ENCODE measurements at places on chromosomes 3 and 15. TPM values are rescaled to one million over a fixed set of nuclear protein-coding genes. Genes with fewer than 3 reads are reported as not detected.

DNA sequence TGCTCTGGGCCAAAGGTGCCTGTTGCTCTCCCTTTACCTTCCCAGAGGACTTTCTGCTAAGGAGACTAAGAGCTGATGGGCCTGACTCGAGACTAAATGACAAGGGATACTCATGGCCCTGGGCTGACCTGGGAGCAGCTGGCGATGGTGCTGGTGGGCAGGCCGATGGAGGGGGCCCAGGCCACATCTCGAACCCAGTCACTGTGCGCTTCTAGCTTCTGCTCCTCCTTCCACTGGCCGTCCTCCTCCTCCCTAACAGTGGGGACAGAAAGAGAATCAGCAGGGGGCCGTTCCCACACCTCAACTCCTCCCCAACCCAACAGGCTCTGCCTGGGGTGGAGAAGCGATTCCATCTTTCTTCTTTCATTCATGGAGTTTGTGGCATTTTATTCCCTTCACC, 12.2 kb upstream of the GHRL start:
- H3K4me3 ChIP-seq: no peak overlapping the region
- no peak for DNase-seq
- no peaks in the 10 kb centered on the region for H3K27me3 ChIP-seq
- peaks cover 6% of the 10 kb centered on the region for H3K4me1 ChIP-seq
- no peak overlapping the region for H3K27ac ChIP-seq

SEMA5B gene
- not detected for total RNA-seq

IL5RA gene
- total RNA-seq: 0.12 TPM

DNA sequence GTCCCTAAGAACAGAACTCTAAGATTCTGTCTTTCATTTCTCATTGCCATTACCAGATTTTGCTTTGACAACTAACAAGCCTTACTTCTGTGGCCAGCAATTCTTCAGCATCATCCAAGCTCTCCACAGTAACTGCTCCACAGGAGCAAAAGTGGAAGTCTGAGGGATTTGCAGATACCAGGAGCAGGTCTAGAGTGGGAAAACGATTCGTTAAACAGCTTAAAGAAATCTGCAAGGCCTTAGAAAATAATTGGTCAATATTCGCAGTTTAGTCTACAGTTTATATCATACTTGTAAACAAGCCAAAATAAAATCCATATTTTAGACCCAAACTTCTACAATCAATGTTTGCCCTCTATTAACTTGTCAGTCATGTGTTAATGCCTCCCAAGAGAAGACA, 24.1 kb downstream of the MYH15 start:
- no peak for DNase-seq
- no peaks in the 10 kb centered on the region for H3K36me3 ChIP-seq
- H3K4me3 ChIP-seq: no peak overlapping the region
- no peak overlapping the region for H3K27ac ChIP-seq
- H3K4me1 ChIP-seq: peaks cover 4% of the 10 kb centered on the region

XYLB gene
- 9.9 TPM for total RNA-seq

- H3K4me1 ChIP-seq: no peaks in the 10 kb centered on the region
- no peak overlapping the region for H3K27ac ChIP-seq
- no peak for DNase-seq
- peaks cover 4% of the 10 kb centered on the region for H3K27me3 ChIP-seq
- H3K36me3 ChIP-seq: no peaks in the 10 kb centered on the region
Observed at GRCh38 chr15:35566991-35567390, 21.0 kb upstream of the DPH6 start.

DNA sequence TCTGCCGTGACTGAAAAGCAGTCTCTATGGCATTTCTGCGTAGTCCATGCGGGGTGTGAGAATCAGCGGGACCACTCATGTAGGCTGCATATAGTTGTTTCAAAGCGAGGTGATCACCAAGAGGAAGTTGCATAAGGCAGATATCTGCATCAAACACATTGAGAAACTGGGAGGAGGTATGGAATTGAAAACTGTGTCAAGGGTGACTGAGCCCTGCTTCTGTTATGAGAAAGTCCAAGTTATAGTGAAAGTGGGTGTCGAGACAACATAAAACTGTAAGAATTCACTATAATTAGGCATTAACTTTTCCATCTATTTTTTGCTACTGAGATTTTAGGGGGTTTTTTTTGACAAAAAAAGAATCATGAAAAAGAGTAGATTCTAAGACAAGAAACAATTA, 109.3 kb downstream of the ZIC1 start:
- no peak overlapping the region for H3K27ac ChIP-seq
- no peak overlapping the region for H3K4me3 ChIP-seq
- H3K27me3 ChIP-seq: no peaks in the 10 kb centered on the region
- no peak for DNase-seq

- no peak overlapping the region for H3K4me3 ChIP-seq
- no peak overlapping the region for H3K27ac ChIP-seq
- H3K4me1 ChIP-seq: no peaks in the 10 kb centered on the region
- H3K36me3 ChIP-seq: no peaks in the 10 kb centered on the region
- peaks cover 12% of the 10 kb centered on the region for H3K27me3 ChIP-seq
- no peak for DNase-seq
Observed at GRCh38 chr15:70217226-70218160, 119.8 kb upstream of the TLE3 start.
